Stimulated activated CD8-positive, alpha-beta memory T cell treated with anti-CD3 and anti-CD28 coated beads, Interleukin-7, amount 100 ng/mL, for 4 hours (primary cell): ENCODE measurements at places on chromosomes 1 and 21.

DNA sequence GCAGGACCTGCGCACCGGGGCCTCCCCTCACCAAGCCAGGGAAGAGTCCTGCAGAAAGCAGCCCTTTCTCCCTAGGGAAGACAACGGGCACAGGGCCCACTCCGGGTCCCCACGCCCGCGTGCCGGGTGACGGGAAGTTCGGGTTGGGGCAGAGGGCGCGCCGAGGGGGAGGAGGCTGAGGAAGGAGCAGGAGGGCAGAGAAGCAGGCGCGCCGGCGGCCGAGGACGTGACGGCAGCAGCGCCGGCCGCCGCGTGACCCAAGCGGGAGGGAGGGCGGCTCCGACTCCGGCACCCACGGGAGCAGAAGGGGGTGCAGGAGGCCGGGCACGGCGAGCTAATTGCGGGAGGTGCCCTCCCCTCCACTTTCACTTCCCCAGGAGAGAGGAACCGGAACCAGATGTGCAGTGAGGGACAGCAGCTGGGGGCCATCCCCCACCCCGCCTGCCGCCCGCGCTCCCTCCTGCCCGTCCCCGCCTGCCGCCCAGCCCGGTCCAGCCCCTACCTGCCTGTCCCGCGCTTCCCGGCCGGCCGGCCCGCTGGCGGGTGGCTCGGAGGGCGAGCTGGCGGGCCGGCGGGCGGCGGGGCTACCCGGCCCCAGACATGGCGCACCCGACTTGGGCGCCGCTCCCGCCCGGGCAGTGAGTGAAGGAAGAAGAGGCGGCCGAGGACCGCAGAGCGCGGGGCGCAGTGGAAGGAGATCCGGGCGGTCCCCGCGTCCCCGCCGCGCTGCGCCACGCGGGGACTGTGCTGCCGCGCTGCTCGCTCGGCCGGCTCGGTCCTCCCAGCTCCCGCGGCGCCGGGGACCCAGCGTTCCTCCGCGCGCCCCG is 510 bp downstream of the DENND4B start:
- DNase-seq = peak; percentile 72

- peak; percentile 21 for DNase-seq
Observed at GRCh38 chr1:107140703-107141490, at the start of gene NTNG1. TSS of gene NTNG1 (plus strand) at chr1:107141039.

GRCh38 chr1:112983537-112984131 is 27.6 kb upstream of the SLC16A1 start:
- no peak for DNase-seq

DNA sequence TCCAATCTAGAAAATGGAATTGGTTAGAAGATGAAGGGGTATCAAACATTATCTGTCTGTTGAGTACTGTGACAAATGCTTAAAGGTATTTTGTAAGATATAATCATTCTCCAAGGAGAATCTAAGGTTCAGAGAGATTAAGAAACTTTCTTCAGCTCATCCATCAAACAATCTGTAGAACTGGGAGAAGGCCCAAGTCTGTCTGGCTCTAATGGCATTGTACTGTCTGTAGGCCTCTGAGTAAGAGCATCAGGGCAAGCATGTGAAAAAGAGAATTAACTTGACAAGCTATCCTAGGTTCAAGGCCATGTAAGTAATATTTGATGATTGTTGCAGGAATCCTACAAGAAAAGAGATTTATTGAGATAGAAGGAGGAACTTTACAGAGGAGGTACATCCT is 5.3 kb upstream of the FGGY start:
- DNase-seq = no peak

DNA sequence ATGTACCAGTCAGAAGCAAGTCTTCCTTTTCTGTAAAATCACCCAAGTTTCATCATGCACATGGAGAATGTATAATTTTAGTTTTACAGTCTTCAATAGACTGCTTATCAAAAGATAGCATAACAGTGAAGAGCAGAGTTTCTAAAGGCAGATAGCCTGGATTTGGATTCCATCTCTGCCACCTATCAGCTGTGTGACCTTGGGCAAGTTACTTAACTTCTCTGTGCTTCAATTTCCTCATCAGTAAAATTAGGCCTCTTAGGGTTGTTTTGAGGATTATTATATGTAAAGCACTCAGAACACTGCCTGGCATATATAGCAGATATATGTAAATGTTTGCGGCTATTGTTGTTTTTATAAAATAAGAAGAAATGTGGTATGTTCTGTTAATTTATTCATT is 38.9 kb downstream of the PTGFRN start:
- DNase-seq = no peak

DNA sequence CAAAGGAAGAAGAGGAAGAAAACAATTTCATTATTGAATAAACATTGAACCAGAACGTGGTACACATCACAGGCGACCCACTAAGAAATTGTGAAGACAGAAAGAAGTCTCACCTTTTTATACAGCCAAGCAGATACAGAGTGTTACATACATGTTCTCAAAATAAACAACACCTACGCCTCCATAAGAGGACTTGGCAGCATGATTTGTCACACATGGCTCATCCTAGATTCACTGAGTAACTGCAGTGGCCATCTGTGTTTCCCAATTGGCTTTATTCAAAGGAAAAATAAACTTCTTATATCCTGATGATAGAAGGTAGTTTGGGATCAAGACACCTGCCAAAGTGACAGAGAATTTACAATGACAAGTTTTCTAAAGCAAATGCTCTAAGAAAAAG is 7.6 kb upstream of the KRTAP19-8 start:
- no peak for DNase-seq

- DNase-seq = no peak
Observed at GRCh38 chr1:45456531-45456930, 34.4 kb downstream of the TESK2 start.

GRCh38 chr1:242454262-242455051 is 70.0 kb downstream of the PLD5 start:
- no peak for DNase-seq

DNA sequence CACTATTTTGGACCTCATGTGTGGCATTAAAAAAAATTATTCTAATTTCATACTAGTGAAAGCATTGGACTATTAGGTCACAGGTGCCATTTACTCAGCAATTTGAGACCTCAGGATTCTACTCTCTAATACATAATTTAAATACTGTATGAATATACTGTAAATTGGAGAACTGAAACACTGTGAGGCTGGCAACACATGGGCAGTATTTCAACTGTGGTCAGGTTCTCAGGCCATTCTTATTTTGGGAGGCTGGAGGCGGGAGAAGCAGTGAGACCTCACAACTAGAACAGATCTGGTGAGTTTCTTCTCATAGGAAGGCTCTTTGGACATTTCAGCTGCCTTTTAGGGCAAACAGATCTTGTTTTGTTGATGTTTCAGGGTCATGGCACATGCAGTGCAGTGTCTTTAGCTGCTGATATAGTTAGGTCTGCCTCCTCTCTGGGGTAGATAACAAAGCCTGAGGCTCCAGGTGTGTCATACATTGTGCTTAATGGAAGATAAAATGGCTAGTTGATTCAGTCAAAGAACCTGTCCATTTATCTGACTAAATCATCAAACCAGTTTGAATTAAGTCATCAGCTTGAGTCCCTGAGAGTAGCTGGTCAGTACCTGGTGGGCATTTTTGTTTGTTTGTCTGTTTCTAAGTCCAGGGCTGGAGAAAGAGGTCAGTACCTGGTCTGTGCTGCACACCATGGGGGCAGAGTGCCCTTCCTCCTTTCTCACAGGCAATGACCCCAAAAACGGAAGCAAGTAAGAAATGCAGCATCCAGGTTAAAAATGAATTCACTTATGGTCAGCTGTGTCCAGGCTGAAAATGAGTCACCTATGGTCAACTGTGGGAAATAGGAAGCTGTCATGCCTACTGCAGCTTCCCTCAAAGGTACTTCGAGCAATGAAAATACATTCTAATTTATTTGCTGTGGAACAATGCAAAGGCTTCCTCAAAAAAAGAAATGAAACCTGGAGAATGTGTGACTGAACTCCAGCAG is 216.2 kb downstream of the SDCCAG8 start:
- DNase-seq = no peak

GRCh38 chr1:87452648-87453047 is 124.0 kb downstream of the LMO4 start:
- no peak for DNase-seq

GRCh38 chr1:8598060-8598724 is 219.2 kb downstream of the RERE start:
- no peak for DNase-seq

DNA sequence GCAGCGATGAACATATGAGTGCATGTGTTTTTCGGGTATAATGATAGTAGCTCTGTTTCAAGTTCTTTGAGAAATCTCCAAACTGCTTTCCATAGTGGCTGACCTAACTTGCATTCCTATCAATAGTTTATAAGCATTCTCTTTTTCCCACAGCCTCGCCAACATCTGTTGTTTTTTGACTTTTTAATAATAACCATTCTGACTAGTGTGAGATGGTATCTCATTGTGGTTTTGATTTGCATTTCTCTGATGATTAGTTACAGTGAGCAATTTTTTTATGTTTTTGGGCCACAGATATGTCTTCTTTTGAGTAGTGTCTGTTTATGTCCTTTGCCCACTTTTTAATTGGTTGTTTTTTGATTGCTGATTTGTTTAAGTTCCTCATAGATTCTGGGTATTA is 10.6 kb upstream of the RUNX1 start:
- no peak for DNase-seq

GRCh38 chr1:26122988-26123973 is 11.7 kb downstream of the PDIK1L start:
- DNase-seq = no peak

DNA sequence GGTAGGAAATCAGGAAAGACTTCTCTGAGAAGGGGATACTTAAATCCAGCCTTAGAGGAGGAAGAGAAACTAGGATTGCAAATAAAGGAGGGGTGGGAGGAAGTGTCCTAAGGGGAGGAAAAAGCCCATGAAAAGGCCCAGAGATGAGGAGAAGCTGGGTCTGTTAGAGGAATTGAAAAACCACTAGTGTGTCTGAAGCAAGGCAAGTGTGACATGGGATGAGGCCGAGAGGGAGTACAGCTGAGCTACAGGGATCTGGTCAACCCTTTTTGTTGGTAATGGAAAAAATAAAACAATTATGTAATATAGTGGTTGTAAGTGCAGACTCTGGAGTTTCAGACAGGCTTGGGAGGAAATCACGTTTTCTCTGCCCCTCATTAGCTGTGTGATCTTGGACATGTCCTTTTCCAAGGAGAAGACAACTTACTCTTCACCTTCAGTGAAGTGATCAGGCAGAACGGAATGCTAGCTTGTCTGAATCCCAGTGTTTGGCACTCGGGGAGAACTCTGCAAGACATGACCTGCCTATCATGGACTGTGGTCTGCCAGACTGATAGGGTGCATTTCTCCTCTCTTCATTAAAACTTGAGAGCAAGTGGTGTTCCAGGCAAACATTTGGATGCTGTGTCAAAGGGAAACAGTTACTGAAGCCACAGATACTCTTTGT is 7.4 kb upstream of the S100A10 start:
- no peak for DNase-seq

GRCh38 chr1:201888282-201889089 is at the start of gene SHISA4:
TSS of gene SHISA4 (plus strand) at chr1:201888898. CDS start at chr1:201888995, 97 bp downstream.
- DNase-seq = no peak

DNA sequence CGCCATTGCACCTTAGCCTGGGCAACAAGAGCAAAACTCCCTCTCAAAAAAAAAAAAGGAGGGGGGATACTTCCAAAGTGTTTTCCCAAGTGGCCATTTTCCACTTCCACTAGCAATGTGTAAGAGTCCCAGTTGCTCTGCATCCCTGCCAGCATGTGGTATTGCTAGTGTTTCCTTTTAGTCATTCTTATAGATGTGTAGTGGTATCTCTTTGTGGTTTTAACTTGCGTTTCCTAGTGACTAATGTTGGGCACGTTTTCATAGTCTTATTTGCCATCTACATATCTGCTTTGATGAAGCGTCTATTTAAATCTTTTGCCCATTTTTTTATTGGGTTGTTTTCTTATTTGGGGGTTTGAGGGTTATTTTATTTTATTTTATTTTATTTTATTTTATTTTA is 31.1 kb downstream of the INAVA start:
- DNase-seq = no peak

DNA sequence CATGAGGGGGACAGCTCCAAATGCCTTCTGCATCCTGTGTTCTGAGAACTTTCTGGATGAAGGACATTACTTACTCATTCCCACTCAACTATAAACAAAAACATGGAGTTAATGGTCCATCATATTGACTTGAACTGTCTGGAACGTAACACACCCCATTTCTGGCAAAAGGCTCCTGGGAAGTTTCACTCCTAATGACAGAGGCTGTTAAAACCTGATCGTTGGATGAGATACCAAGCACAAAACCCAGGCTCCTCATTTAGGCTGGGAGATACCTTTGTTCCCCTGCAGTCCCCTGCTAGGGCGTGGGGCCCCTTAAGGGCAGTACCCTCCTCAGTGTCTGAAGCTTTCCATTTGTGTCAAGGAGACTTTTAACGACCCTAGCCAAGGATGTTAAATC is 78.9 kb downstream of the RHOU start:
- DNase-seq = no peak
